ENCODE measurements at places on chromosomes 2 and 18. TPM values are rescaled to one million over a fixed set of nuclear protein-coding genes. Genes with fewer than 3 reads are reported as not detected.
A peak's percentile ranks its signal among the peaks of the same experiment; 100 is the strongest.

DNA sequence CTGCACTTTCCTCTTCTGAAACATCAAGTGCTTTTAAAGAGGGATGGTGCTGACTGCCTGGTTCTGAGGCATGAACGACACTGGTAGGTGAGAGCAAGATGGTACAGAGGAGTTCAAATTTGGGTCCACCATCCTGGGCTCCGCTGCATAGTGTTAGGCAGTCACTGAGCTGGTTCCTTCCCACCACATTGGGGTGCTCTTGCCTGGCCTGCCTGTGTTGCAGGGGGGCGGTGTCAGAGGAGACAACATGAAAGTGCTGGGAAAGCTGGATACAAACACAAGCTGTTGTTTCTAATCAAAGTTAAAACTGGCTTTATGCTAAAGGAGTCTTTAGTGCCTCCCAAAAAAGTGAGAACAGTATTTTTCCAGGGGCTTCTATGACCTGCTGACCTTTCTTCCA is 258.1 kb downstream of the GBX2 start:
- no peaks in the 10 kb centered on the region for H3K36me3 ChIP-seq
- H3K4me1 ChIP-seq = no peaks in the 10 kb centered on the region
- no peak overlapping the region for H3K27ac ChIP-seq
- H3K27me3 ChIP-seq = no peaks in the 10 kb centered on the region
- no peak overlapping the region for H3K4me3 ChIP-seq
- no peak for DNase-seq

- H3K36me3 ChIP-seq = no peaks in the 10 kb centered on the region
- peak; percentile 43 for DNase-seq
- no peaks in the 10 kb centered on the region for H3K4me1 ChIP-seq
- H3K4me3 ChIP-seq = no peak overlapping the region
- H3K27ac ChIP-seq = no peak overlapping the region
Measured at GRCh38 chr2:8661736-8662135, 20.1 kb upstream of the ID2 start.

Gene PLCD4
- total RNA-seq = 1.0 TPM

GRCh38 chr2:99445065-99445464 is 44.8 kb downstream of the REV1 start:
- H3K27ac ChIP-seq = no peak overlapping the region
- no peak overlapping the region for H3K4me3 ChIP-seq

DNA sequence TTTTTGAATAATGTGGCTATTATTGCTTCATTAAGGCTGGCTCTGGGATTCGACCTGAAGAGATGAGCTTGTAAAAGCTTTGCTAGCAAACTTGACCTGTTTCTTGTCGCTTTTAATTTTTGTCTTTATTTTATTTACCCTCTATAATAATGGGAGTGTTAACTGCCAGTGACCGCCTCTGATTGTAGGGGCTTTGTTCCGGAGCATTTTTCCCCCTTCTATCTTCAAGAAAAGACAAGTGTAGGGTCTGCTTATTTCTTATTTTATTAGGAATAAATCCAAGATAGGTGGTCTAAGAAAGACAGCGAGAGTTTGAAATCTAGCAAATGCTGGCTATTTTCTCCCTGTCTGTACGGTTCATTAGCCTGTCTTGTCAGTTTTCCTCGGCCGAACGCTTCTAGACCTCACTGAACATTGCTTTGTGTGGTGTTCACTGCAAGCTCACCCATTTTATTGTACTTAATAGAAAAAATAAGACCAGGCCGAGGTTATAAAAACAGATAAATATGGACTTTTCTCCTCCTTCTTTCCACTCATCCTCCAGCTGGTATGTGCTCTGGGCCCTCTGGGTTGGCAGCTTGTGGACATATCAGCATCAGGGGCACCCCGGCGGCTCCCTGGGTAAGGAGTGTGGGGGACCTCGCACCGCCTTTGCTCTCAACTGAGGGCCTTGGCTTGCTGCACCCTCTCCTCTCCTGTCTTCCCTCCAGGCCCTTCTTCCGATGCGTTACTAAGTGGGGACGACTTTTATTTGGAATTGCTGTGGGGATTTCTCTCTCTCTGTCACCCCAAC is 8.5 kb downstream of the MEIS1 start:
- DNase-seq = no peak
- no peaks in the 10 kb centered on the region for H3K4me1 ChIP-seq
- peaks cover 30% of the 10 kb centered on the region for H3K27me3 ChIP-seq
- peak overlapping the region; percentile 67 for H3K4me3 ChIP-seq
- H3K36me3 ChIP-seq = peaks cover 8% of the 10 kb centered on the region
- peak overlapping the region; percentile 93 for H3K27ac ChIP-seq

Gene IL36B
- not detected for total RNA-seq

GRCh38 chr2:33859811-33860461 is 260.8 kb upstream of the FAM98A start:
- H3K27ac ChIP-seq = no peak overlapping the region
- no peaks in the 10 kb centered on the region for H3K27me3 ChIP-seq
- no peaks in the 10 kb centered on the region for H3K36me3 ChIP-seq
- DNase-seq = no peak
- no peak overlapping the region for H3K4me3 ChIP-seq
- no peaks in the 10 kb centered on the region for H3K4me1 ChIP-seq

Gene MYO7B
- 2.2 TPM for total RNA-seq

Gene EFEMP1
- 301 TPM for total RNA-seq

DNA sequence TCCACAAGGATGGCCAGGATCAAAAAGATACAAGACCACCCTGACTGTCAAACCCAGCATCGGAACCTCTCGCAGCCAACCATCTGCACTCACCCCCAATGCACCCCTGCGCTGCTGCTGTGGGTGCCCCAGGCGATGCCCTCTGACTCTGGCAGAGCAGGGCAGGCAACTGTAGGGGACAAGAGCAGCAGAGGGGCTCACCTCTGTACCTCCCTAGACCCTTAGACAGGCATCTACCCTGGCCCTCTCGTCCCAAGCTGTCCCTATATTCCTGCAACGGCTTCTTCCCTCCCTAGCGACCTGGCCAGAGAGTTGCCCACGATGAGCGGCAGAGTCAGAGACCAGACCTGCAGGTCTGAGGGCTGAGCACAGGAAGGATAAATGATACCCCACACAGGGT is 128.2 kb downstream of the HDAC4 start:
- peaks cover 34% of the 10 kb centered on the region for H3K4me1 ChIP-seq
- no peak overlapping the region for H3K27ac ChIP-seq
- H3K4me3 ChIP-seq = no peak overlapping the region
- no peaks in the 10 kb centered on the region for H3K27me3 ChIP-seq
- H3K36me3 ChIP-seq = no peaks in the 10 kb centered on the region

DNA sequence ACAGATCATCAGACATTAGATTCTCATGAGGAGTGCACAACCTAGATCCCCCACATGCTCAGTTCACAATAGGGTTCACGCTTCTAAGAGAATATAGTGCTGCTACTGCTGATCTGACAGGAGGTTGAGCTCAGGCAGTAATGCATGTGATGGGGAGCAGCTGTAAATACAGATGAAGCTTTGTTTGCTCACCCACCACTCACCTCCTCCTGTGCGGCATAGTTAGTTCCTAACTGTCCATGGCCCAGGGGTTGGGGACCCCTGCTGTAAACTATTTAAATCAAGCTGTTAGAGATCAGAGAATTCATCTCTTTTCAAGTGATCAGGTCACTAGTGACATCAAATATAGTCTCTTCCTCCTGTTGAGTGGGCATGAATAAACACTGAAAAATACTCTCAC is 88.8 kb upstream of the ACVR2A start:
- H3K27ac ChIP-seq = no peak overlapping the region
- no peaks in the 10 kb centered on the region for H3K36me3 ChIP-seq
- no peaks in the 10 kb centered on the region for H3K4me1 ChIP-seq
- DNase-seq = no peak
- no peaks in the 10 kb centered on the region for H3K27me3 ChIP-seq

DNA sequence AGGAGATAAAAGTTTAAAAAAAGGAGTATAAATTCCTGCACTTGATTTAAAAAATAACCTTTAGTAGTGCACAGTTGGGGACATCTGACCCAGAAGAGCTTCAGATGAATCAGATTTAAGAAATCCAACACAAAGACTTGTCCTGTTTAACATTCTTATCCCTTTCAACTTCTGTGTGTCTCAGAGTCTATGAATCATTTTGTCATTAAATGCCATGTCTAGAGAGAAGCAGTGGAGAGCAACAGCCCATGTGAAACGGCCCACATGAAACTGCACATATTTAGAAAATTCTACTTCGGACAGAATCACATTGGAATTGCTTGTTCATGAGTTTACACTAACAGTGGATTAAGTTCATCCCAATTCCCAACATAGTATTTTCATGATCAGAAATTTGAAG is 278.6 kb downstream of the SLC8A1 start:
- H3K4me3 ChIP-seq = no peak overlapping the region
- no peak overlapping the region for H3K27ac ChIP-seq
- H3K4me1 ChIP-seq = no peaks in the 10 kb centered on the region
- no peaks in the 10 kb centered on the region for H3K27me3 ChIP-seq
- H3K36me3 ChIP-seq = no peaks in the 10 kb centered on the region
- DNase-seq = no peak

Gene SNRNP200
- 91.2 TPM for total RNA-seq

DNA sequence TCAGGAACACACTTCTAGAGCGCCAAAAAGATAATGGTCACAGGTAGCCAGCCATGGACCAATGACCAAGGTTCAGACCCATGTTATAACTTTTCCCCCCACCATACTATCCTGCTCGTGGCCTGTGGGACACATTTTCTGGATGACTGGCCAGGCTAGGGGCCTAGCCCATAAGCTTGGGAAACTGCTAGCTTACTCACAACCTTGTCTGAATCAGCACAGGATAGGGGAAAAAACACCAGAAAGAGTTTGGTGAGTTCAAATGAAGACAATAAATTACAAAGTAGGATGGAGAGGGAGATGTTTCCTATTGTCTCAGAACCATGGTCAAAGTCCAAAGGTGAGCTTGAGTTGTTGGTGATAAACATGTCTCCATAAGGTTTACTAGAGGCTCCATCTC is 156.3 kb upstream of the CCDC68 start:
- DNase-seq = no peak
- no peaks in the 10 kb centered on the region for H3K27me3 ChIP-seq
- no peak overlapping the region for H3K27ac ChIP-seq
- no peaks in the 10 kb centered on the region for H3K4me1 ChIP-seq

Gene OSGEPL1
- total RNA-seq = 6.7 TPM

- peaks cover 20% of the 10 kb centered on the region for H3K27me3 ChIP-seq
- peak; percentile 62 for DNase-seq
- H3K4me3 ChIP-seq = no peak overlapping the region
- no peaks in the 10 kb centered on the region for H3K36me3 ChIP-seq
- H3K4me1 ChIP-seq = no peaks in the 10 kb centered on the region
Measured at GRCh38 chr2:240642061-240642805, 17.0 kb downstream of the GPR35 start.

DNA sequence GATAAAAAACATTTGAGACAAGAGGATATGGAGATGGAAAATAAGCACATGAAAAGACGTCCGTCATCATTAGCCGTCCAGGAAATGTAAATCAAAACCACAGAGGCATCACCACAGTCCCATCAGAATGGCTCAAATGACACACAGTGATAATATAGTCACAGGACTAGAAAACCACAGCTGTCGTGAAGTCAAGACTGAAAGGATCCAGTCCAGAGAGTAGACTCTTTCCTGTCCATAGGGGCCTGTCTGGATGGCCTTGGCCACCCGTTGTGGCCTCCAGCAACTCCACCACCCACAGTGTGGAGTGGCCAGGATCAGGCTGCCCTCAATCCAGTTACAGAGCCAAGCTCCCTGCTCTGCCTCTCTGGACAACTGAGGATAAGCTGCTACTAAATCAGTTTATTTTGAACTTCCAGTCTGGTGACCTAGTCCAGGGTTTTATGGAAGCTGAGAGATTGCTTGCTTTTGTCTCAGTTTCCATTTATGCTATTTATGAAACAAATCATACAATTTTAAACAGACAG is 60.4 kb downstream of the RHOB start:
- no peaks in the 10 kb centered on the region for H3K4me1 ChIP-seq
- no peaks in the 10 kb centered on the region for H3K36me3 ChIP-seq
- DNase-seq = no peak
- H3K4me3 ChIP-seq = no peak overlapping the region

Gene SLC23A3
- total RNA-seq = 3.1 TPM

DNA sequence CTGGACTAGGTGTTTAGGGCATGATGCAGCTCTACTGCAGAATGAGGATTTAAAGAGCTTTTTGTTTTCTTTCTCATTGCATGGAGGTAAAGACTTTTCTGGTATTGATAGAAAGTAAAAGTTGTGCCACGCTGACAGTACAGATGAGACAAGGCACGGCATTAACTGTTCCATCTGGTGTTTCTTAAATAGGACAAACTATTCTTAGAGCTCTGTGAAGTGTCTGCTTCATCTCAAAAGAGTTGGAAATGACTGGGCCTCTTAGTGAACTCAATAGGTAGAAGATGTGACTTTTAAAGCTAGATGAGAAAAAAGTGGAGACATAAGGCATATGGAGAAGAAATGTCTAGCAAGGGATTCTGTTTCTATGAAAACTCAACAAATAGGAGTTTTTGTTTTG is 321.8 kb downstream of the RPRM start:
- no peaks in the 10 kb centered on the region for H3K36me3 ChIP-seq
- H3K4me3 ChIP-seq = no peak overlapping the region
- DNase-seq = no peak

Gene DUSP19
- total RNA-seq = 3.0 TPM

Gene PROKR1
- not detected for total RNA-seq

DNA sequence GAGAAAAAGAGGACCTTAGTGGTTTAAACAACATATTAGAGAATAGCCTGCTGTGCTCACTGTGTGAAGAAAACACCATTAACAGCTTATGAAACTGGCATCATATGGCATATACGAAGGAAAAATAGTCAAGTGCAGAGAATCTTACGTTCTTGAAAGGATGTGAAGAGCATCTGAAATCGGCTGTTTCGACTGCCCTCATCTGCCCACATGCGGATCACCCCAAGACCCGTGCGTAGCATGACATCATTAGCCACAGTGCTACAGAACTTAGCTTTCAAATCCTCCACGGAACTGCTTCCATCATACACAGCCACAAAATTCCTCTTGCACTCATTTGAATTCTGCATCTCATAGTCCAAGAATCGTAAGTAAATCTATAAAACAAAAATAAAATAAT is 84.3 kb downstream of the NETO1 start:
- H3K27ac ChIP-seq = no peak overlapping the region
- no peaks in the 10 kb centered on the region for H3K4me1 ChIP-seq
- H3K36me3 ChIP-seq = no peaks in the 10 kb centered on the region
- H3K27me3 ChIP-seq = no peaks in the 10 kb centered on the region
- H3K4me3 ChIP-seq = no peak overlapping the region
- DNase-seq = no peak

DNA sequence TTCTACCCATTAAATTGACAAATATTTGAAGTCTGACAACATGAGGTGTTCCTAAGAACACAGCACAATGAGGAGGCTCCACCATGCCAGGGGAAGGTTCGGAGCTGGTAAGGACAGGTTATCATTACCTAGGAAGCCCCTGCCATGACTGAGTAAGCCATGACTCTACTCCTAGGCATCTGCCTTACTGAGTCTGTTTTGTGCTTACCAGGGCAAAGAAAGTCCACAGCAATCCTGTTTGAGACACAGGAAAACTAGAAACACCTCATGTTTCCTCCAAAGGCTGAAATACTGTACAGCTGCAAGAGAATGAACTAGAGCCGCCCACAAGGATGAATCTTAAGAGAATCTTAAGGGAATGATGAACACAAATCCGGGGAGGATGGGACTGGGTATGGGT is 11.6 kb downstream of the TGFBRAP1 start:
- DNase-seq = no peak
- H3K4me3 ChIP-seq = no peak overlapping the region
- no peaks in the 10 kb centered on the region for H3K4me1 ChIP-seq
- H3K36me3 ChIP-seq = no peaks in the 10 kb centered on the region
- no peak overlapping the region for H3K27ac ChIP-seq

Gene MC5R
- total RNA-seq = not detected

GRCh38 chr2:70381821-70382220 is 80.0 kb upstream of the FAM136A start:
- no peaks in the 10 kb centered on the region for H3K4me1 ChIP-seq
- no peaks in the 10 kb centered on the region for H3K36me3 ChIP-seq
- H3K27ac ChIP-seq = no peak overlapping the region
- DNase-seq = no peak
- no peak overlapping the region for H3K4me3 ChIP-seq

Data from upper lobe of right lung (tissue), 1 donor.